NCI-H2171 treated with DMSO at 0.1 percent for 48 hours (cell line): ENCODE measurements at places on chromosomes 3 and 15.

GRCh38 chr3:31906182-31906581, 74.9 kb downstream of the OSBPL10 start:
- no peak for DNase-seq

GRCh38 chr3:131731709-131732108, 228.9 kb upstream of the MRPL3 start:
- no peak for DNase-seq

- no peak for DNase-seq
Measured at GRCh38 chr3:26647078-26647477, 24.5 kb downstream of the LRRC3B start.

DNA sequence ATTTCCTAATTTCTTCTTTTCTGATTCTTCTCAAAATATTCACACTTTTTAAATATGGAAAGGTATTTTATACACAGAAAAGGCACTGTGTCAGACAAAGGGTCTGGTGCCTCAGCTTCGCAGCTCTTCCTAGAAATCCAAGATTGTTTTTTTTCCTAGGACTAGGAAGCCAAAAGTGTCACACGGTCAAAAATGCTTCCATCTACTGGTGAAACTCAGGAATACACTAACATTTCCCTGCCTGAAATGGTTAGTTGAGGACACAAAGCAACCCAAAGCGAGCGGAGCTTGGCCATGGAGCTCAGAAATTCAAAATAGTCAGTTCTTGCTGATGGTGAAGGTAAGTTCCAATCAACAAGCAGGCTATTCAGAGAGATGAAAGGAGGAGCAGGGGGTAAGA, 426.5 kb upstream of the RASGRP1 start:
- peak; percentile 19 for DNase-seq

DNA sequence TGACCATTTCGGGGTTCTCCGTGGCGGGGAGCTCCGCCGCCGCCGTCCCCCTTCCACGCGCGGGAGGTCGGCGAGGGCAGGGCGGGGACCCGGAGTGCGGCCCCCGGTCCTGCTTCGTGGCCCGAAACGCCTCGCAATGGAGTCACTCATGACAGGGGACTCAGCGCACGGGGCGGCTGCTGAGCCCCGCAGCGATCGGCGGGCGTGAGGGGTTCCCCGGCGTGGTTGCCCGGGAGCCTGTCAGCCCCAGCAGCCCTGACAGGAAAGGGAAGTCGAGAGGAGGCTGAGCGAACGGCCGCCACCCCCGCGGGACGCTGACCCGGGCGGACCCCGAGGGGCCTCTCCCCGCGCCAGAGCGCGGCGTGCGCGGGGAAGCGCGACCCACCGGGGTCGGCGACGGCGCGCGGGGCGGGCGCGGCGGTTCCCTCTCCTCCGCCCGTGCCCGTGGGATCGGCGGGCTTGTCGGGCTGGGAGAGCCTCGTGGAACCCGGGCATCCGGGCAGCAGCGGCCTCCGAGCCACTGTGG, 564 bp upstream of the PIGZ start:
- no peak for DNase-seq

DNA sequence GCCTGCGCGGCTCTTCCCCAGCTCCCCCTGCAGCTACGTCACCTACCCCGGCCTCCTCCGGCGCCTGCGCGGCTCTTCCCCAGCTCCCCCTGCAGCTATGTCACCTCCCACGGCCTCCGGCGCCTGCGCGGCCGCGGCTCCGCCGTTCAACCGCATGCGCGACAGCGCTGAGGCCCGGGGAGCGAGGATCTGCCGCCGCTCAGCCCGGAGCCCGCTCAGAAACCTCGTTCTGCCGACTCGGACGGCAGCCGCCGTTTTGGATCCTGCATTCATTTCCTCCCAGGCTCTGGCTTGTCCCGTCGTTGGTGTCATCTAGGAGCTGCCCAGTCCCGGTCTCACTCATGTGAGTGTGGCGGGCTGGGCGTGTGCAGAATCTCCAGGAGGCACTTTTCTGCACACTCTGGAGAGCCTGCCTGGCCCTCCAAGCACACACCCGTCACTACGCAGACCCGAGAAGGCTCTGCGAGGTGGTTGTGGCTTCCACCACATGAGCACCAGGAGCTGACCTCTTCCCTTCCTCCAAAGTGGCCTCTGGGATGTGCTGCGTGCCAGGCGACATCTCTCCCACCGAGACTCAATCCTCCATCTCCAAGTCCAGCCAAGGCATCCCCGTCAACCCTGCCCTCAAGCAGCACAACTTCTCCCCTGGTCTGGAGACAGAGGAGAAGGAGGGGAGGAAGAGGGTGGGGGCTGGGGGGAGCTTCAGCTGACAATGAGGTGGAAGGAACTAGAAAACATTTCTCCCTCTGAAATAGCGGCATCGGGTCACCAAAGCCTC, 165.3 kb downstream of the CHSY1 start:
- no peak for DNase-seq

DNA sequence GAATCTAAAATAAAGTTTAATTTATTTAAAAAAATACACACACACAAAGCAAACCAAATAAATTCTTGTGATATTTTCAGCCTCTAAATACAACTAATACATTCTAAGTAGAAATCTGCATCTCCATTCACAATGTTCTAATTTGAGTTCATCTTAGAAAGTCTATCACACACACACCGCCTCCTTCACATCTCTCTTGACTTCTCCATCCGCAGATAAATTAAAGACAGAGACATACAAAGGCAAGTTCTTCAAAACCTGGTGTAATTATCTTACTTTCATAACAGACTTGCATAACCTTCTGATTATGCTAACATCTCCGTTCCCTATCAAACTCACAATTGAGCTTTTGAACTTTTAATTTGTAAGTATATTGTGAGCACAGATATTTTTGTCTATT, 657.3 kb downstream of the VGLL3 start:
- DNase-seq: no peak

DNA sequence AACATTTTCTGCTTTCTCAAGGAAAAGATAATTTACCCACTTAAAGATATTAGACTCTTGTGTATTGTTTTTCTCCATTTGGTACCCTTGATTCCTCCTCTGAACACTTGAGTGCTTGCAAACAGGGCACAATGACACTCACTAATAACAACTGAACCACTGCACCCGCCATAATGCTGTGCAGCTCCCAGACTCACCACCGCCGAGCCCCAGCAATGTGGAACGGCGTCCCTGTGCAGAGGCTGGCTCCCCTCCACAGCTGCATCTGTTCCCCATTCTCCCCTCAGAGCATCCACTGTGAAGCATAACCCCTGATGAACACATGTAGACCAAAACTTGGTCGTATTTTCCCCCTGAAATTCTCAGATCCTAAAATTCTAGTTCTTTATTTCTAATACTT, 276.2 kb upstream of the PLSCR5 start:
- no peak for DNase-seq

DNA sequence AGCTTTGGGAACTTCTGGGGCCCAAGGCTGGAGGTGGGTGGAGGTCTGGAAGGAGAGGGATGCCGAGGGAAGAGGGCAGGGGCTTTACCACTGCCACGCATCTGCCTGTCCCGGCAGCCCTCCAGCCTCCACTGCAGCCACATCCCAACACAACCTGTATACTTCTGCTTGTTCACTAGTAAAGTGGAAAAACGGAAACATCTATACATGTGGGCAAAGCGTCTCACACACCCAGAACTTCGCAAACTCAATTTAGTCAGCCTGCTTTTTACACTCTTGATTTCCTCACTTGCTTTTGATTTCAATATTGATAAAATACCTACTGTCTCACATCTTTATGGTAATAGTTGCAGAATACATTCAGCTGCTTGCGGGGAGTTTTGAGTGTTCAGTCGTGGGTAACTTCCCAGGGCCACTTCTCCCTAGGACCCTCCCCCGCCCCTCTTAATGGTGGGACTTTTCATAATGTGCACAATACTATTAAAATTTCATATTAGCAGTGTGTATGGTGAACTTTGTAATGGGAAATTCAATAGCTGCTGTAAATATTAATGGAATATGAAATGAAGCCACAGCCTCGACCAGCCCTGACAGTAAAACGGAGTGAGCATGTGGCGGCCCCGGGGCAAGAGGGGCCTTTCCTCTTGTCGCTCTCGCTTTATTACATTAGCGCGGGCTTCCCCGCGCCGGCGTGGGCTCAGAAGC, 85.2 kb downstream of the NR2F2 start:
- no peak for DNase-seq

- no peak for DNase-seq
Measured at GRCh38 chr3:107346564-107346963, 30.7 kb upstream of the CCDC54 start.

- no peak for DNase-seq
Measured at GRCh38 chr3:66041828-66042227, 3.1 kb upstream of the MAGI1 start.

- no peak for DNase-seq
Measured at GRCh38 chr3:143716731-143717130, 131.5 kb downstream of the SLC9A9 start.

DNA sequence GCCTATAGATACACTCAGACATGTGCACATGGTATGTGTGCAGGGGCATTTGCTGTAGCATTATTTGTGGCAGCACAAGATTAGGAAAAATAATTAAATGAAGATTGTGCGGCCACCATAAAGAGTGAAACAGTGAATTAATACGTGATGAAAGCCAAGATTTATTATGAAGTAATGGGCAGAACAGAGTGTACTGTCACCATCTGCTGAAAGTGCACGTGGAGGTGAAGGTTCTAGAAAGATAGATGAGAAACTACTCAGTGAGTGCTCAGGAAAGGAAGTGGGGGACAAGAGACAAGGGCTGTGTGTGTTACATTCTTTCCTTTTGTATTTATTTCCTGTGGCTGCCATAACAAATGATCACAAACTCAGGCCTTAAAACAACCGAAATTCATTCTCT, 246.1 kb upstream of the ATP10A start:
- no peak for DNase-seq

- DNase-seq: no peak
Measured at GRCh38 chr15:40281801-40282146, 1.1 kb downstream of the ANKRD63 start.

DNA sequence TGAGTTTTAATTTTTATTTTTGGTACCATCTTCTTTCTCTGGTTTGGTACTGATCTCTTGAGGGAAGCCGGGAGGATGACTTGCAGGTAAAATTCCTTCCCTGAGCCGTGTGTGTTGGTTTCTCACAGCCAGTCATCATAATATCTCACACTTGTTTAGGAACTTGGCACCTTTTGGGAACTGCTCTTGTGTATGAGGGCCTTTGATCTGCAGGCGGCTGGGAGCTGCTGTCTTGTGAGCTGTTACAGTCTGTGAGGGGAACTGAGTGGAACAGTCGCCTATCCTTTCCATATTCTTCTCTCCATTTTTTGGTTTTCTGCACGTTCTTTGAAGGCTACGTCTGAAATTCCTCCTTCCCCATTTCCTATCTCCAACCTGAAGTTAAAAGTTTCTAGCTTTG, 75.2 kb downstream of the CACNA2D3 start:
- no peak for DNase-seq

DNA sequence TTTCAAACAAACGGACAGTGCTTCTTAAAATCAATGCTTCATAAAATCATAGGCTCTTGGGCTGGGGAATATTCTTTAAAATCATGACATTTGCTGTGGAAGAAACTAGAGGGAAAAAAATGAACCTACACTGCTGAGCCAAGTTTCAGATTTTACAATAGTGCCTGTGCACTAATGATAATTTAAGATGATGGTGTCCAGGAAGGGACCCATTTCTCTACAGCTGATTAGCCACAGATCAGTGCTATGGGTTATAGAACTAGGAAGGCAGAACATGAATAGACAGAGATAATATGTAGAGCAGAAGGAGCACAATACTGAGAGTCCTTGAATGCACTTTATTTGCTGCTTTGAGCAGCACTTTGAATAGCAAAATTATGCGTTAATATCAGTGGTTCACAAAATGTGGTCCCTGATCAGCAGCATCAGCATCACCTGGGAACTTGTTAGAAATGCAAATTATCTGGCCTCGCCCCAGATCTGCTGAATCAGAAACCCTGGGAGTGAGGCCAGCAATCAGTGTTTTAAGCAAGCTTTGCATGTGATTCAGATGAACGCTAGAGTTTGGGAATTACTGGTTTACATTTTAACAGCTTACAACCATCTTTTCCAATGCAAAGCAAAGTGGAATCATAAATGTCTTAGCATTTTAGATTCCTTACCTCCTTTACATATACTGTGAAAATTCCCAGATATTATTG, 135.8 kb upstream of the ANKRD28 start:
- no peak for DNase-seq

- no peak for DNase-seq
Measured at GRCh38 chr3:33775363-33775762, 23.1 kb upstream of the PDCD6IP start.

GRCh38 chr3:44228900-44229299, 12.8 kb upstream of the TOPAZ1 start:
- DNase-seq: no peak

DNA sequence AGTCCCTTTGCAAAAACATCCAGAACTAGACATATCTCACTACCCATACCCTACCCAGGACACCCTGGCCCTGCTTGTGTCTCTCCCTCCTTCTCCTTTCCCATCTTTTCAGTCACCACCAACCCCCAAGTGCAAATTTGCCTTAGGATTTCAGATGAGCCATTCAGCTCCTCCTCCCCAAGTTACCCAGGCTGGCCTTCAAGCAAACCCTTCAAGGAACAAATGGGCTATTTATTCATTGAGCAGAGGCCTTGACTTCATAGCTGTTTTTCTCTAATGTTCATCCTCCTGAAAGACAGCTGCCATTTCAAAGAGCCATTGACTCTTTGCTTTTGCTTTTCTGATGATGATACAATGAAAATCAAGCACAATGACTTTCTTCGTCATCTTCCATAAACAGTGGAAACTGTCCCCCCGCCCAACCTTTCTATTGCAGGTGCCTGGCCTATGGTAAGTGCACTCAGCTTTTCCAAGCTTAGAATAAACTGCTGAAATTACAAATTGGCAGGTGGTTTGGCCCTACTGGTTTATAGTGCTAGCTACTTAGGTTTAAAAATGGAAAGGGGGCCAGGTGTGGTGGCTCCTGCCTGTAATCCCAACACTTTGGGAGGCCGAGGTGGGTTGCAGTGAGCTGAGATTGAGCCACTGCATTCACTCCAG, 26.1 kb upstream of the KLHL6 start:
- DNase-seq: no peak

- DNase-seq: no peak
Measured at GRCh38 chr15:89330881-89331595, 3.6 kb downstream of the POLG start.

DNA sequence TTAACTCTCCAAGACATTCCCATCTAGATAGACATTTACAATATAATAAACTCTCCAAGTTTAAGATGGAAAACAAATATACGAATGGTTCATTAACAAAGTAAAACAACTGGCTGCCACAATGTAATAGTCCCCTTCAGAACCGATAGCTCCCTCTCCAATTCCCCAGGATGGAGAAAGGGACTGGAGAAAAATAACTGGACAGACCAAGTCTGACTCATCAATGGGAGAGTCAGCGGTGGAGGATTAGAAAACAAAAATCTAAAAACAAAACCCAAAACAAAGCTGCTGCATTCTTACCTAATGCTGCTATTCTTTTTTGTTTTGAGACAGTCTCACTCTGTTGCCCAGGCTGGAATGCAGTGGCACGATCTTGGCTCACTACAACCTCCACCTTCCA, 468.1 kb downstream of the SHQ1 start:
- no peak for DNase-seq
